MG63 (cell line): ENCODE measurements at places on chromosomes 13 and 19.
A peak's percentile ranks its signal among the peaks of the same experiment; 100 is the strongest.

- no peak for DNase-seq
Measured at GRCh38 chr19:35729763-35730162, 12.0 kb downstream of the KMT2B start.

GRCh38 chr19:13146763-13147563, 3.2 kb downstream of the STX10 start:
- no peak for DNase-seq

DNA sequence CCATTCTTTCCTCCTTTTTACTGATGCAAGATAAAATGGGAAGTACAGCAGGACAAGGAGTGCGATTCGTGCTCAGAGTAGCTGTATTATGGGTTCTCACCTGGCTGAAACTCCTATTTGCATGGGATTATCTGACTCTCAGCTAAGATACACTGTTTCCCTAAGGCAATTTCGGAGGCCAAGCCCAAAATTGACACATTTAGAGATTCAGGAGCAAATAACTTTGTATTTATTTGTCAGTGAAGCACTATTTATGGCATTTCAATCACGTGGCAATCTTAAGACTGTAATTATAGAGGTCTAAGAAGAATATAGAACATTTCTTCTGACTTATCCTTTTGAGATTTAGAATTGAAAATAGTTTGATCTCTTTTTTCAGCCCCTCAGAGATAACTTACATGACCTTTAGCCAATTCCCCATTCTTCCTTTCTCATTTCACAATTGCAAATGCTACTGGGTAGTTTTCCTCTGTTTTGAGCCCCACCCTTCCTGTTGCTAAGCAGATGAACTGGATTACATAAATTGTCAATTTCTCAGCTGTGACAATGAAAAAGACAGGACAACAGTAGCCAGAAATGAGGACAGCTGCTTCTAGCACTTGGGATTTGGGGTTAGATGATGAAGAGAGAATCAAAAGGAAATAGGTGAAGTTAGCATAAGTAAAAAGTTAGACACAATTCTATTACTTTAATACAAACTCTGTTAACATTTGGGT, 122.7 kb upstream of the FRY start:
- DNase-seq, result no peak

DNA sequence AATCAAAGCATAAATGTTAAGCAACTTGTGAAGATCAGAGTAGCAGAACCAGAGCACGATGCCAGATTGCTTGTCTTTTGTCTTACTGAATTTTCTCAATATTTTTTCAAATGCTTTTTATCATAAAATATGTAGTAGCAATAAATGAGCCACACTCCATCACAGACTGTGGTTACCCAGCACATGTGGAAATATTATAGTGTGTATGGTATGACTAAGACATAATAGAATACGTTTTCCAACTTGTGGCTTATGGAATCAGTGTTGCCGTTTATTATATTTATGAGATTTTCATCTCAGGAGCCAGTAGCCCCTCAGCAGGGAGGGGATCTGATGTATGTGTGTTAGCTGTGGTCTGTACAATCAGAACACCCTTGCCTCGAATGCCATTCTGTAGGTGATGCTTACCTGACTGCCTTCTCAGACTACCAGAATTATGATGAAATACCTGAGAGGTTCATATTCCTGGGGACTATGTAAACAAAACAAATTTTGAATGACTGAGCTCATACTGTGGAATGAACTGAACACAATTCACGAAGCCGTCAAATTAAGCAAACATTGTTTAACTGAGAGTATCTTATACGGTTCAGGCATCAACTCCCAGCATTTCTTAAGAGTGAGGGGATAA, 1.9 kb downstream of the SCEL start:
- DNase-seq, result no peak

- DNase-seq, result no peak
Measured at GRCh38 chr13:44453069-44453468, 79.4 kb downstream of the SERP2 start.

DNA sequence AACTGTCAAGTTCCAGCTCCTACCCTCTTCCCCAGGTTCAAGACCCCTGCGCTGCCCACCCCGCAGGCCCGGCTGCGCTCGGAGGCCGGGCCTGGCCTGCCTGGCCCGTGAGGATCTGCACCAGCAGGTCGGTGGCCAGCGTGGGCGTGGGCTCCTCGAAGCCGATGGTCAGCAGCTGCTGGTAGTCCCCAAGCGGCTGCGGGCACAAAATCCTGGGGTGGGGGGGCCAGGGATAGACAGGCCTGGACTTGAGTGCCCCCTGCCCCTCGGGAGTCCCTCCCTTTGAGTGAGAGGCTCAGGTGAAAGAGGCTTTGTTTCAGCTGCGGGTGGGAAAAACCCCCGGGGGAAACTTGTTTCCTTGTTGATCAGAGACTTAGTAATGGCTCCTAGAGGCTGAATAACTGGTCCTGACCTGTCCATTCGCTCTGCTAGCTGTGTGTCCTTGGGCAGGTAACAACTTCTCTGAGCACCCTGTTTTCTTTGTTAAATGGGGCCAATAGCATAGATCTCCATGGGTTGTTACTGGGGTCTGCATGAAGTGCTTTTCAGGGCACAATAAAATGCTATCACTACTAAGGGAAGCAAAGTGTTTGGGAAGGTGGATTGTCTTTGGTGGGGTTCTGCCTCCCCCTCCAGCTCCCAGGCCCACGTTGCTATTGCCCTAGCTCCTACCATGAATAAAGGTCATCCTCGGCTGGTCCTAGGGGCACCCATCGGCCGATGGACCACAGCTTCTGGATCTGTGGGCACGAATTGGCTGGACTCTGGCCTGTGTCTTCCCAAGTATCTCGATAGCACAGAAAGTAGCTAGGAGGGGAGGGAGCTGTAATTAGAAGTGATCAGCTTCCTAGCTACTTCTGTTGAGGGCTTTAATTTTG, 3.5 kb downstream of the C19orf67 start:
- DNase-seq, result peak; percentile 51

GRCh38 chr13:41452462-41452861, 4.9 kb upstream of the RGCC start:
- DNase-seq, result no peak

- DNase-seq, result no peak
Measured at GRCh38 chr13:42873081-42873480, 91.7 kb downstream of the FAM216B start.

DNA sequence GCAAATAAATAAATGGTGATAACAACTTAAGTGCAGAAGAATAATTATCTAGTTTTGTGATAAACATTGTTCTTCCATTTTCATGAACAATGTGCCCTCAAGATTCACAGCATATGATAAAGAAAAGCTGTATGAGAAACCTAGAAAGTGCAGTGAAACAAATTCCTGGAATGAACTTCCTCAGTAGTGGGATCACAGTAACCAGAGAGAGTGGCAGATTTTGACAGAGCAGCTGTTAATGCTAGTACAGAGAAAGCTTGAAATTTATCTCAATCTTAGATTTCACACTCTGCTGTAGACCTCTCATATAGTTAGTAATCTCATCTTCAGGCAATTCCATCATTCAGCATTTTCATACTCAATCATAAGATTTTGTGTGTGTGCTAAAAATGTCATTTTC, 664.9 kb downstream of the PCDH9 start:
- no peak for DNase-seq

DNA sequence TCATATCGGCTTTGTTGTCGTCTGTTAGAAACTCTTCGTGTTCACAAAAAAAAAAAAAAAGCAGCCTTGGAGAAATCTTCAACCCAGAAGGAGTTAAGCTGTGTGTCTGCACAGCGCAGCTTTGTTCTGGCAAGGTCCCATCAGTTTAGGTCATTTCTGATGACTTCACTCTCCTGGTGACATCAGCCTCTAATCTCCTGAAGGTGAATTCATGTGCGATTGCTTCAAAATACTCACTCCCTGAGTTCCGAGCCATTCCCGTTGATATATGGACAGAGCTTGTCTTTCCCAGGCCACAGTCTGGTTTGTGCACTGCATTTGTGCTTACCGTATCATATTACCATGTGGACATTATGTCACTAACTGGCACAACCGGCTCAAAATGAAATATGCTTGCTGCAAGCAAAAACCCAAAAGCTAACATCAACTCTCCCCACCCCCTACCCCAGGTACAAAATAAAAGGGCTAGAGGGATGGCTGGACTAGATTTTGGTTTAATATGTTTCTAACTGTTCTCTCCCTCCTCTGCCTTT, 342.4 kb downstream of the KCNRG start:
- DNase-seq, result no peak

DNA sequence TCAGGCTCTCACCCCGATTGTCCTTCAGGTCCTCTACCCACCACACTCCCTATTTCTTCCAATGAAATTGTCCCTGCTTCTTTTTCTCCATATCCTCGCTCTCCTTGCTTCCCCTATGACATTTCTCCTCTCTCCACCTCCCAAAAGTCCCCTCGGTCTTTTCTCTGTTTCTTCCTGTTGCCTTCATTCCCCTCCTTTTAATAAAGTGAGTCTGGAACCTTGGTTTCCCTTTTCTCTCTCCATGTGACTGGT, 676 bp upstream of the ZNF574 start:
- DNase-seq, result no peak

- no peak for DNase-seq
Measured at GRCh38 chr13:30735025-30735871, at the start of gene ALOX5AP. Gene ALOX5AP (plus strand): TSS chr13:30735543. CDS start chr13:30735606, 63 bp downstream.

DNA sequence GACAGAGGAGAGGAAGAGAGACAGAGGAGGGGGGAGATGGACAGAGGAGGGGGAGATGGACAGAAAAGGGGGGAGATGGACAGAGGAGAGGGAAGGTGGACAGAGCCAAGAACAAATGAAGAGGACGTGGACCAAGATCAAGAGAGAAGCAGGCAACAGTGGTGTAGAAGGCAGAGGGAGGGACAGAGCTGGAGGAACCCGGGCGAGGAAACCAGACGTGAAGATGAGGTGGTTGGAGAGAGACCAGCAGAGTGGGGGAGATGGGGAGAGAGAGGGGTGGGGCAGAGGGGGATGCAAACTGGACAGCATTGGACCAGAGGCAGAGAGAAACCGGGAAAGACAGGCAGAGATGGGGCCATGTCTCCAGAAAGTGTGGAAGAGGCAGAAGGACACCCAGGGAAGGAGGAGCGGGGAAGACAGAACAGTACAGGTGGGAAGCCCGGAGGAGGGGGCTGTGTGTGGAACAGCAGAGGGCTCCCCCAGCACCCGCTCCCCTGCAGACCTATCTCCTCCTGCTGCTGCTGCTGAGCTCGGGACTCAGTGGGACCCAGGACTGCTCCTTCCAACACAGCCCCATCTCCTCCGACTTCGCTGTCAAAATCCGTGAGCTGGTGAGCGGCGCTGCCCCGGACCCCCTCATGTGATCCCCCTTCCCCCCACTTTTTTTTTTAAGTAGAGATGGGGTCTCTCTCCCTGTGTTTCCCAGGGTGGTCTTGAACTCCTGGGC, 1.3 kb downstream of the FLT3LG start:
- no peak for DNase-seq

DNA sequence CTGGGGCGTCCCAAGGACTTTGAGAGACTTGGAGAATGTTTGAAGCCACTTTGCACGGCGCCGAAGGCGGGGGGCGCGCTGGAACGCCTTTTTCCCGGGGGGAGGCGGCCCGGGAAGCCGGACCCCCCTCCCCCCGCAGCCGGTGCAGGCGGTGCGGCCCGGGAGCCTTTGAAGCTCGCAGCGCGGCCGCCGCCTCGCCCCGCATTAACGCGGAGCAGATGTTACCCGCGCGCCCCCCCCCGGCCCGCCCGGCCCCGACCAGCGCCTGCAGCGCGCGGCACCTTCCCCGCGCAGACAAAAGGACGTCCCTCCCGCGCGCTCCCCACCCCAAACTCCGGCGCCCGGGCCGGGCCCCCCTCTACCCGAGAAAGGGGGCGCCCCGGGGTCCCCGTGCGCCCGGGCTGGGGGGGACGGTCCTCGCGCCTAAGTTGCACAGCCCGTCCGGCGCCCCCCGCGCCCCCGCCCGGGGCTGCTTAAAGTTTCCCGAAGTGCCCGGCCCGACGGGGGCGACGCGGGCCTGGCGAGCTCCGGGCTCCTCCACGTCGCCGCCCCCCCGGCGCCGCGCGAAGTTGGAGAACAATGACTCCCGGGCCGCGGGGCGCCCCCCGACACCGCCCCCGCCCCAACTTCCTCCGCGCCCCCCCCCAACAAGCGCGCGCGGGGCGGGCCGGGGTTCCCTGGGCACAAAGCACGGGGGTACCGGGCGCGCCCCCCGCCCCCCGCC, 685 bp downstream of the TCF3 start:
- DNase-seq, result peak; percentile 24

- no peak for DNase-seq
Measured at GRCh38 chr19:29324717-29325116, 111.8 kb upstream of the UQCRFS1 start.

DNA sequence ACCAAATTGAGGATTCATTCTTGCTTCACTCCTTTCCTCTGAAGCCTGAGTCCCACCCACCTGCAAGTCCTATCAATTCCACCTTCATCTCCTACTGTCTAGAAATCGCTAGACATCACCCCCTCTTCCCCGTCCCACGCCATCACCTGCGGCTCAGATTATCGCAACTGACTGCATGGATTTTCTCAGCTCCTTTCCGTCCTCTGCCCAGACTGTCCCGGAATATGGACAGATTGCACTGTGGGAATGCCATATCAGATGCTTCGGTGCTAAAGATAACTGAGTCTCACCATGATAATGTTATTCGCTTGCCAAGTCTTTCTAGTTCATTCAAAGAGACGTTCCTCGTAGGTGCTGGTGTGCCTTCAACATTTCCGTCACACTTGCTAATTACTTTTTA, 66.4 kb upstream of the USP29 start:
- no peak for DNase-seq

DNA sequence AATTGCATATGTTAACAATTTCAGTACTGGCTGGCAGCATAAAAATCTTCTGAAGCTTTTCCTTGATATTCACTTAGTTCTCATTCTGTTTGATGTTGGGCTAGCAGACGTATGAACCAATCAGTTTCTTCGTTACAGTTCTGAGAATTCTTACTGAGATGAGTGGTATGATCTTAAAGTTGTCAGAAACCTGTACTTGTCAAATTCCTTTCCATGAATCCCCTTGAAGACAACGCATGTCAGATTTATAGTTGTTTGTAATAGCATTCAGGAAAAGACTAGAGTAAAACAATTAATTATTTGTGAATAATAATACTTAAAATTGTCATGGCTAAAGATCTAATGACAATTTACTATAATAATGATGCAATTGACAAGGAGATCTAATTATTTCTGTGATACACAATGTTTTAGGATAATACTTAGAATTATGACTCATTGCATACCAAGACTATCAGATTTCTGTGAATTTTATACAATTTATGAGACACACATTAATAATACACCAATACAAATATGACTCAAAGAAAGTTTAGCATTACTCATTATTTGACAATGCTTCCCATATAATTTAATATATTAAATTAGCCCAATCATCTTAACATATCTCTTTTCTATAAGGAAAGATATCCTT, 447.2 kb downstream of the RFC3 start:
- DNase-seq, result no peak
